ENCODE measurements at places on chromosomes 5 and 9.

DNA sequence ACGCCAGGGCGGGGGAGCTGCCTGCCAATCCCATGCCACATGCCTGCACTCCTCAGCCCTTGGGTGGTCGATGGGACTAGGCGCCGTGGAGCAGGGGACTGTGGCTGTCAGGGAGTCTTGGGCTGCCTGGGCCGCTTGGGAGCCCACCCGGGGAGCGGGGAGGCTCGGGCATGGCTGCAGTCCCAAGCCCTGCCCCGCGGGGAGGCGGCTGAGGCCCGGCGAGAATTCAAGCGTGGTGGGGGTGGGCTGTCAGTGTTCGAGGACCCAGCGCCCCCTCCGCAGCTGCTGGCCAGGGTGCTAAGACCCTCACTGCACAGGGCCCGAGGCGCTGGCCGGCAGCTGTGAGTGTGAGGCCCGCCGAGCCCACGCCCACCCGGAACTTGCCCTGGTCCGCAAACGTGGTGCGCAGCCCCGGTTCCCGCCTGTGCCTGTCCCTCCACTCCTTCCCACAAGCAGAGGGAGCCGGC lies 83.2 kb upstream of the DMRTA1 start:
- H3K4me3 ChIP-seq = no peak overlapping the region
- DNase-seq = no peak
- no peak overlapping the region for H3K27ac ChIP-seq
- H3K27me3 ChIP-seq = no peaks in the 10 kb centered on the region

GRCh38 chr9:114486205-114486963 lies 18.9 kb downstream of the WHRN start:
- H3K27me3 ChIP-seq = no peaks in the 10 kb centered on the region
- no peak overlapping the region for H3K4me3 ChIP-seq
- no peaks in the 10 kb centered on the region for H3K36me3 ChIP-seq
- H3K4me1 ChIP-seq = peaks cover 5% of the 10 kb centered on the region

DNA sequence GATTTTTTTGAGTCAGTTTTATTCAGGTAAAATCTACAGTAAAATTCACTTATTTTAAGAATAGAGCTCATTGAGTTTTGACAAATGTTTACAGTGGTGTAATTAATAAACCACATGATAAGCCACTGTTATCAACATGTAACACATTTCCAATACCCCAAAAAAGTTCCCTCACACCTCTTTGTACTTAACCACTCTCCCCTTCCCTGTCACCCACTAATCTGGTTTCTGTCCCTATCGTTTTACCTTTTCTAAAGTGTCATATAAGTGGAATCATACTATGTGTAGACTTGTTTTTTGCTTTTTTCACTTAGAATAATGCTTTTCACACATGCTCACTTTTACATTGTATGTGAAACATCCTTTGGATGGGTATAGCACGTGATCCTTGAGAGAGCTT lies 127.2 kb downstream of the KDM4C start:
- H3K27me3 ChIP-seq = no peaks in the 10 kb centered on the region
- no peak overlapping the region for H3K4me3 ChIP-seq
- H3K36me3 ChIP-seq = peaks cover 3% of the 10 kb centered on the region
- no peak overlapping the region for H3K27ac ChIP-seq

DNA sequence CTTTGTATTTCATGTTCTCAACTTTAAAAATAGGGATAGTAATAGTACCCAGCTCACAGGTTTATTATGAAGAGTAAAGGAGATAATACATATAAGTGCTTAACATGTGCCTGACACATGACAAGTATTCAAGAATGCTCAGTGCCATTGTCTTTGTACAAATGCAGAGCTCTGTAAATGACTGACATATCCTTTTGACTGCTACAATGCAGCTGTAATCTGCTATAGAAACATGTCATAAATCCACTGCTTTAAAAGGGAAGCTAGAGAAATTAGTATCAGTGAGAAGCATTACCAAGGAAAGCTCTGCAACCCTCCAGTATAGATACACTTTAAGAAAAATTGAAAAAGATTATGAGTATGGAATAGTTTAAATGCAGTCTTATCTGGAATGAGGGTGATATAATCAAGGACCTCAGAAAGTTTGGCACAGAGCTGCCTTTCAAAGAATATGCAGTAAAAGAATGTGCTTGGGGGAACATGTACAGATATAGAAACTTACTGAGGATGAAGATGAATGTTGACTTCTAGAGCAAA lies 17.9 kb downstream of the ERAP1 start:
- peaks cover 21% of the 10 kb centered on the region for H3K4me1 ChIP-seq
- H3K36me3 ChIP-seq = peaks cover 26% of the 10 kb centered on the region
- DNase-seq = no peak
- H3K27me3 ChIP-seq = no peaks in the 10 kb centered on the region

GRCh38 chr5:52269859-52270258 lies 517.9 kb upstream of the ITGA1 start:
- H3K4me1 ChIP-seq = no peaks in the 10 kb centered on the region
- H3K36me3 ChIP-seq = no peaks in the 10 kb centered on the region
- H3K27ac ChIP-seq = no peak overlapping the region

Measured in osteocyte (in vitro differentiated cells).